ENCODE measurements at places on chromosomes 5 and 9. TPM values are rescaled to one million over a fixed set of nuclear protein-coding genes. Genes with fewer than 3 reads are reported as not detected.

PCDHGB7 gene
- total RNA-seq: 4.5 TPM

SLC6A3 gene
- total RNA-seq: not detected

MLANA gene
- not detected for total RNA-seq

SHISAL2B gene
- total RNA-seq: not detected

ADGRD2 gene
- not detected for total RNA-seq

C5orf58 gene
- total RNA-seq: not detected

SEMA6A gene
- 0.28 TPM for total RNA-seq

PLAC8L1 gene
- not detected for total RNA-seq

SH3GL2 gene
- total RNA-seq: under 0.01 TPM

DMGDH gene
- total RNA-seq: 3.7 TPM

PKN3 gene
- total RNA-seq: 0.28 TPM

SCAI gene
- 4.6 TPM for total RNA-seq

KLF4 gene
- total RNA-seq: 6.9 TPM

GGTA1 gene
- not detected for total RNA-seq
